ENCODE measurements at places on chromosomes 6 and 20.

GRCh38 chr20:41065716-41066115, 37.1 kb downstream of the TOP1 start:
- no peak for DNase-seq

DNA sequence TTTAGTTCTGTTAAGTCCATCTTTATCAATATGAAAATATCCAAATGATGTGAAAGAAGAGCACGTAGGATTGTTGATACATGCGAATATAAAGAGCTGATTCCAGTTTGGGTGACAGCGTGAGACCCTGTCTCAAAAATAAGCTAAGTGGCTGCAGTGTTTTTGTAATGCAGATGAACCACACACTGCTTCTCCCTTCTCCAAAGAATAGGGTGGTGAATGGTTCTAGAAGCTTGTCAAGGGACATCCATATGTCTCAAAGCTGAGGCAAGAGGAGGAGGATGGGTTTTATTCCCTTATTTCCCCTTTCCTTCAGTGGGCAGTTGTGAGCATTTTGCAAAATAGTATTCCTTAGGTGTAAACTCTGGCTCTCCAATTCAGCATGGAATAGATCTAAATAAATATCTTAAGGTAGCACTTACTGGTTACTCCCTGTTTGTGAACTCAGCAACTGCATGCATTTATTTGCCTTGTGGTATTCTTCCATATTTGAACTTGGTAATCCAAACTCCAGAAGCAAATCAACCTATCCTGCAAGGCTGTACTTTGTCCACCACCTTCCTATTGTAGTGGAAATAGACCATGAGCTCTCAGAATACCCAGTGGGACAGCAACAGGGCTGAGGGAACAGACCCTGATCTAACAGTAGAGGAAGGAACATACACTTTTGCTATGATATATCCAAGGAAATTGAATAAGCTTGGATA, 38.0 kb downstream of the XRN2 start:
- DNase-seq = no peak

- DNase-seq = no peak
Measured at GRCh38 chr6:116326996-116327395, 43.8 kb upstream of the DSE start.

- DNase-seq = no peak
Measured at GRCh38 chr6:3848380-3848779, 793 bp upstream of the FAM50B start.

DNA sequence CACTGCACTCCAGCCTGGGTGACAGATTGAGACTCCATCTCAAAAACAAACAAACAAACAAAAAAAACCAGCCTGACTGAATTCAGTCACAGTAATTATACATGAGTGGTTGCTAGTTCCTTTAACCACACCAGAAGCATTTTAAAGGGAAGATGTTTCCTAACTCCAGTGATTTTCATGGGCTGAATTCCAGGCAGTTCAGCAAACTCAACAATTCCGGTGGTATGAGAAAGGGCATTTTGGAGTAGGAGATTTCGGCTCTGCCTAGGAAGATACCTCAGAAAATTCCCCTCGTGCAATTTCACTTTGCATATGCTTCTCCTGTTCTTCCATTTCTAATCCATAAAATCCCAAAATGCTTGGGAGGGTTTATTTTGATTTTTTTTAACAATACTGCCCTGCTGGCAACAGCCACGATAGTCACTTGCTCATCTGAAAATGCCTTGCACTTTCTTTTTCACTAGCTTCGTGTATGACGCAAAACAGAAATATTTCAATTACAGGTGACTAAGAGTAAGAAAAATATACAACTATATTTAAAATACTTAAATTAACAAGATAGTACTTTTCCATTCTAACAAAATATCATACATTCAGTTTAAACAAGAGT, 48.3 kb upstream of the IPCEF1 start:
- no peak for DNase-seq

DNA sequence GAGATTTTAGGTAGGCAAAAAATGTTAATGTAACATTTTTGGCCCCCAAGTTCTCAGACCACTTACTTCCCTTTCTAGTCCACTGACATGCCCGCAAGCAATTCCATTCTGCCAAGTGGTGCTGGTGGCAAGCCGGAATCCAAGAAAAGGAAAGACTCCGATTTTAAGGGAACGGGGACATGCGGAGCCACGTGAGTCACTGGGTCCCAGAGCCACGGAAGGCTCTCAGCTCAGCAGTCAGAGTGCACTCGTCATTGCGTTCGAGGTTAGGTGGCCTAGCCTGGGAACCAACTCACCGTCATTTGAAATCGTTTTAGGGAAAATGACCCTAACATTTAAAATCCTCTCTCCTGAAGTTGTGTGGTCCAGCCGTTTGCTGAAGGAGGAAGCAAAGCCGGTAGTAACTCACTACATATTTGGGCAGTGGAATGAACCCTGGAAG, 711 bp upstream of the SIRT5 start:
- DNase-seq = no peak

DNA sequence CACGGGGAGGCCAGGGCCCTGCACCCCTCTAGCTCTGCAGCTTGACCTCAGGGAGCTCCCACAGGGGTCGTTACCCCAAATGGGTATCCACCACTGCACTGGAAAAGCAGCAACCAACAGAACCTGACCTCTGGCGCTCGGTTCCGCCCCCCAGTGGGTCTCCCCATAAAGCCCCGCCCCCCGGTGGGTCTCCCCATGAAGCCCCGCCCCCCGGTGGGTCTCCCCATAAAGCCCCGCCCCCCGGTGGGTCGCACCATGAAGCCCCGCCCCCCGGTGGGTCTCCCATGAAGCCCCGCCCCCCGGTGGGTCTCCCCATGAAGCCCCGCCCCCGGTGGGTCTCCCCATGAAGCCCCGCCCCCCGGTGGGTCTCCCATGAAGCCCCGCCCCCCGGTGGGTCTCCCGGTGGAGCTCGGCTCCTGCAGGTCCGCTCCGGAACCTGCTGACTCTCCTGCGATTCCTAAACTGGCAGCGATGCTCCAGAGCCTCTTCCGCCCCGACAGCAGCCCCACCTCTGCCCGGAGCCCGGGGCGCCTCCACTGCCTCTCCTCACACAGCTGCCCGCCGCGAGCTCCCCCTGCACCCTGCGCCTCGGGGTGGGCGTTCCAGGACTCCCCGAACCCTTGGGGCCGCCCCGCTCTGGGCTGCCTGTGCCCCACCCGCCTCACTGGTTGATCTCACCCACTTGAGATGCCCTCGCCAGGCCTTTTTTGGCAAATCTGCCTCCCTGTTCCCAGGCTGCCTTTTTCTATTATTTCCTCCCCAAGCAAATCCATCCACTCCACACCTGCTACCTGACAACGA, 12.1 kb downstream of the SLC2A4RG start:
- no peak for DNase-seq

DNA sequence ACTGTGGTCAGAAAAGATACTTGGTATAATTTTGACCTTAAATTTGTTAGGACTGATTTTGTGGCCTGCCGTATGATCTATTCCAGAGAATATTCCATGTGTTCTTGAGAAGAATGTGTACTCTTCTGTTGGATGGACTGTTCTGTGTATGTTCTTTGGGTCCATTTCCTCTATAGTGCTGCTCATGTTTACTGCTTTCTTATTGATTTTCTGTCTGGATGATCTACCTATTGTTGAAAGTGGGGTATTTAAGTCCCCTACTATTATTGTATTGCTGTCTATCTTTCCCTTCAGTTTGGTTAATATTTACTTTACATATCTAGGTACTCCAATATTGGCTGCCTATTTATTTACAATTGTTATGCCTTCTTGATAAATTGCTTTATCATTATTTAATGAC, 298.4 kb downstream of the BCKDHB start:
- DNase-seq = no peak

- DNase-seq = no peak
Measured at GRCh38 chr20:24953621-24954133, 4.6 kb downstream of the CST7 start.

DNA sequence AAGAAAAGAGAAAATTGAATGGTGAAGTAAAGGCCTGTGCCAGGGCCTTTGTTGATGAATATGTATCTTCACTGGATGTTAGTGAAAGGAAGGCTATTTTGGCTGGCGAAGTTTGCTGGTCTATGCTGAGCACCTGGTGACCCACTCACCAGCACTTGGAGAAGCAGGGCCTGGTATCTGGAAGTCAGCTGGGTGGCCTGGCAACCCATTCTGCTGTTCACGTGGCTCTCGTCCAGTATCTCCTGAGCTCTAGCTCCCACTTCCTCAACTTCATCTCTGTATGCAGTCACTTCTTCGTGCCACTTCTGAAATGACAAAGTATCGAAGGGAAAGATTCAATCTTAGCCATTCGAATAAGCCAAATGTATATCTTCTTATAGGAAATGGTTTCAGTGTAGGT, 283.7 kb downstream of the SYNE1 start:
- DNase-seq = no peak

DNA sequence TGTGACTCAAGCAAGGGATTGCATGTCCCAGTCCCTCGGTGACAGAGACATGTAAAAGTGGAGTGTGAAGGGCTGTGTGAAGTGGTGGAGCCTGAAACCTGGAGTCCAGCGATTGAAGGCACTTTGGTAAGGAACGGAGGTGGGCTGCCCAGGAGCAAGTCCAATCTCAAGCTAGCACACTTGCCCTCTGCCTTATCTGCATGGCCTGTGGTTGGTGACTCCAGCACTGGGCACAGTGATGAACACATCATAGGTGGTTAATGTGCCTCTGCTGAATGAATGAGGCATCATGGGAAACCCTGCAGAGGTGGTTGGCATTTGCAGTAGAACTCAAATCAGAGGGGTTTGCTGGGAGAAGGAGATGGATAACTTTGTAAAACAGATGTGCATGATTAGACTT, 14.9 kb upstream of the ULBP3 start:
- DNase-seq = no peak

DNA sequence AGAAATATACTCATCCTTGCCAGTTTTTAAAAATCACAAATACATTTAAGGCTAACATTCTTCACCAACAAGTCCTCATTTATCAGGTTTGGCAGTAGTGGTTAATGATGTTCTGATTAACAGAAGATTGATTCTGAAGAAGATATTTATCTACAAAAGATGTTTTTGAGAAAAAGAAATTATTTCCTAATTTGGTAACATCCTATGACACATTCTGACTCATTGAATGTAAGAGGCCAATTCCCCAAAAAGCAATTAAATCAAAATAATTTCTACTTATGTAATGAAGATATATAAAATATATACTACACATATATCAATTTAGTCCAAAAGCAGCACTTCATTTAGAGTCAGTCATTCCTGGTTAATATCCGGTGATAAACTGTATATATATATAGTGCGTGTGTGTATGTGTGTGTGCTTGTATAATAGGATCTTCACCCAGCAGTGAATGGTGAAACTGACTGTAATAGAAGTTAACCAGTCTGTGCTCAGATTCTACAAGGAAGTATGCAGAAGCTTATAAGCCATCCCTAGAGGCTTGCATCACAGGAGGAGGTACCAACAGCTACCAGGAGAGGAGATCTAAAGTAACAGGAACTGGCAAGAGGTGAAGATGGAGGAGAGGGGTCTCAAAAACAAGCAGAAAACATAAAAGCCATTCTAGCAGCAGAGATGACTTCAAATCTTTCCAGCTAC, 82.9 kb upstream of the MARCKS start:
- no peak for DNase-seq

DNA sequence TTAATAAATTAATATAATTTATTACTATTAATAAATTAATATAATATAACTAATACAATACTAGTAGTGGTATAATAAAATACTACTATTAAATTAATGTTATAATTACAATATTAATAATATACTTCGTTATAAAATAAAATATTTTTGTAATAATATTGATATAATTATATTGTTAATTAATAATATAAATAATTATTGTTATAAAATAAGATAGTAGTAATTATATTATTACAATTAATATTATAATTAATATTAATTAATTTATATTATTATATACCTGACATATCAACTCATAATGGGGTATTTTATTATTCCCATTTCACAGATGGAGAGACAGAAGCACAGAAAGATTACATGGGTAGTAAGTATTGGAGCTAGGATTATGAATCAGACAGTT, 8.9 kb downstream of the BEND6 start:
- no peak for DNase-seq

DNA sequence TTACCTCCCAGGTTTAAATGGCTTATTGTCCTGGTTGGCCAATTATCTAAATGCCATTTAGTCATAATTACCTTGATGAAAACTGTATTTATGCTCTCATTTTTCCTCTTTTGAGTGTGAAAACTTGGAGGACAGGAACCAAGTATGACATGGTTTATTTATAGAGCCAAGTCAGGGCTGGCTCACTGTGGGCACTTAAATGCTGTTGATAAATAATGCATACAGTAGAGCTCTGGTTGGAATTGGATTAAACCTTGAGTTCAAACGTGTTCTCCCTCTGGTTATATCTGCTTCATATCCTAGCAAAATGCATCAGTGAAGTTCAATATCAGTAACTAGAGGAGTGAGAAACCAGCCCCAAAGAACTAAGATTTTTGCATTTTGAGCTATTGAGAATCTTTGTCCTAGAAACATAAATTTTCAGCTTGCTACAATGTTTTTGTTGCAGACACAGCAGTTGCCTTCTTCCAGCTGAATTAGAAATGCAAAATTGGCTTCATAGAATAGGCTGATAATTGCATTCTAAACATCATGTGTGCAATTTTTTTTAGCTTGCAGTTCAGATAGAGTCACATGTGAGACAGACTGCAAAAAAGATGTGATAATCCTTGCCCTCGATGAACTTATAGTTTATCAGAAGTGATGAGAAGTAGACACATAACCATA, 255.8 kb downstream of the BTBD3 start:
- no peak for DNase-seq

DNA sequence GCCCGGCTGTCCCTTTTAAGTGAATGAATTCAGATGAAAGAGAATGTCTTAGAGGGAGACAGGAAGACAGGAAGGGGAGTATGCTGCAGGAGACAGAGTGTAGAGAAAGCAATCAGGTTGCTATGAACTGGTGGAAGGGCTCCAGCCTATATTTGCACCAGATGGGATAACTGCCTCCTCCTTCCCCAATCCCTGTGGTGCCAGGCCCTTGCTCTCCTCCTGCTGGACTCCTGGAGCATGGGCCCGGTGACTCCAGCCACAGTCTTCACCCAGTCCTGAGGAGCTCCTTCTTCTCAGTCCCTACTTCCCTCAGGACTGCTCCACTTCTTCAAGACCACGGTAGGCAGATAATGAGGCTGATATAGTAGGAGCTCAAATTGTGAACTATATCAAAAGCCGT, 91.8 kb downstream of the TMEM200A start:
- no peak for DNase-seq

DNA sequence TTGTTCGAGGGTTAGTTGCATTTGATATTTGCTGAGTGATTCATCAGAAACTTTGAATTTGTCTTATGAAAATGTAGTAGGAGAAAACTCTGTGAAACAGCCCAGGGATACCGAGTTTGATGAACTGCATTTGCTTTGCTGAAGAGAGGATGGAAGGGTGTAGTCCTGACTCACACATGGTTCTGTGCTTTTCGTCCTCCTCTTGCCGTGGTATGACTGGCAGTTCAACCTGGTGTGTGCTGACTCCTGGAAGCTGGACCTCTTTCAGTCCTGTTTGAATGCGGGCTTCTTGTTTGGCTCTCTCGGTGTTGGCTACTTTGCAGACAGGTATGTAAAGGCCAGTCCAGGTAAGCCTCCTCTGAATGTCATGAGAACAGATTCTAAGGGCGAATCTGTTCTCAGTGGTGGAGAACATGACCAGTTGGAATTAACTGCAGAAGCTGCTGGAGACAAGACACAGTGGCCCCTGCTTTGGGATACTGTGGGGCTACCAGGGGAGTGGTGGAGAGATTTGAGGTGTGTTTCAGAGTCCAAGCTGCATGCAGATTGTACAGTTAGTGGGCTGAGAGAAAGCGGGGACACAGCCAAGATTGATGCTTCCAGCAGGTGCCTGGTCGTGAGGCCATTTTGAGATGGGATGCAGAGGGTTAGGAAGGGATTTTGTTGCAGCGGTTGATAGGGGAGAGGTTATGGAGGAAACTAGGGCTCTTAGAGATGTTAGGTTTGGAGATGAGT, 8.4 kb downstream of the SLC22A1 start:
- no peak for DNase-seq

GRCh38 chr6:149140910-149141290, 176.6 kb upstream of the TAB2 start:
- DNase-seq = no peak
